ENCODE measurements at places on chromosomes 12 and 14.

DNA sequence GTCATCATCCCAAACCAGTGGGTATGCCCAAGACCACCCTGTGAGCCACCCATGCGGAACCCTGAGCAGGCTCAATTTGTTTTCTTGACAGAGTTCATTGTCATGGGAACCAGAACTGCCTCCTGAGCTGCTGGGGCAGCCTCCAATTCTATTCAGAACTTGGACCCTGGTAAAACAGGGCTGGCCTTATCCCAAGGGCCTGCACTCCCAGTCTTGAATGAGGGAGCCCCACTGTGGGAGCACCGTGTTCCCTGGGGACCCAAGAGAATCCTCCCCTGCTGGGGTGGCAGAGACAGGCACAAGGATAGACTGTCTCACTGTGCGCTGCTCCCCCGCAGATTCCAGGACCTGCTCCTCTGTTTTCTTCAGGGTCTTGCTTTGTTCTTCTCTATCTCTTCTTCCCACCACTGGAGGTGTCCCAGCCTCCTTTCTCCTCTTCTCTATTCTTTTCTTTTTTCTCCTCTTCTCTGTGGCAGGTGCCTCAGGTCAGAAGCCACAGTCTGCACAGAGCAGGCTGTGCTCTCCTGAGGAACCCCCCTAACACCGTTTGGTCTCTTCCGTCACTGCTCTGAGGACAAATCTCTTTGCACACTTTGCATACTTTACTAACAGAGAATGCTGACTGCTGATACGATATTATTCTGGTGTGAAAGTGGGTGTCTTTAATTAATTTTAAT lies 31.2 kb upstream of the CHPT1 start:
- peaks cover 7% of the 10 kb centered on the region for H3K4me1 ChIP-seq
- no peak overlapping the region for H3K4me3 ChIP-seq
- DNase-seq, result no peak
- H3K36me3 ChIP-seq, result no peaks in the 10 kb centered on the region

DNA sequence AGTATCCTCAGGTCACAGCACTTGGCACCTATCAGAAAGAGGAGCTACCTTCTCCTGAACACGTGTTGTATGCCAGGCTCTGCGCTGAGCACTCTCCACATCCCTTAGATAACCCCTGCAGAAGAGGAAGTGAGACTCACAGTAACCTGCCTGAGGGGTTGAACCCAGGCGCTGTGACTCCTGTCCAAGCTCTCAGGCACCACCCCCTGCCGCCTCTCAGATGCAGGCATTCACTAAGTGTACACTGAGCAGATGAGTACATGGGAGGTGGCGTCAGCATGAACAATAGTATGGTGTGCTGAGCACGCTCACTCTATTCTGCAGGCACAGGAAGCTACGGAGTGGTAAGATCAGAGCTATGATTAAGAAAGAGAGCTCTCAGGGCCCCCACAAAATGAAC lies 21.0 kb upstream of the RIC8B start:
- H3K4me3 ChIP-seq, result no peak overlapping the region
- no peaks in the 10 kb centered on the region for H3K4me1 ChIP-seq
- H3K27ac ChIP-seq, result no peak overlapping the region
- H3K36me3 ChIP-seq, result no peaks in the 10 kb centered on the region
- no peaks in the 10 kb centered on the region for H3K27me3 ChIP-seq

GRCh38 chr12:131092901-131093603 lies 139.3 kb downstream of the ADGRD1 start:
- no peak overlapping the region for H3K4me3 ChIP-seq
- no peaks in the 10 kb centered on the region for H3K27me3 ChIP-seq
- H3K36me3 ChIP-seq, result no peaks in the 10 kb centered on the region
- H3K27ac ChIP-seq, result no peak overlapping the region

DNA sequence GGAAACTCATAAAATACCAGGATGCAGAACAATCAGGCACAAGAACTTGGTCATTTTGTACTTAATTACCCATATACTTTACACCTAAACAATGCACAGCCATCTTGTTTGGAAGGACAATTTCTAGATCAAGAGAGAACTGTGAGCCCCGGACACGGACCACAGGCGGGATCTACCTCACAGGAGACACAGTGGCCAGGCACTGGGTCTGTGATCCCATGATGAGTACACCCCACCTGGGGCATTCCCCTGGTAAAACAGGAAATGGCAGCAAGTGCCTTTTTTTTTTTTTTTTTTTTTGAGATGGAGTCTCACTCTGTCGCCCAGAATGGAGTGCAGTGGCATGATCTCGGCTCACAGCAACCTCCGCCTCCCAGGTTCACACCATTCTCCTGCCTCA lies 15.2 kb downstream of the GOLGA3 start:
- H3K4me3 ChIP-seq, result no peak overlapping the region
- no peaks in the 10 kb centered on the region for H3K4me1 ChIP-seq
- H3K27ac ChIP-seq, result no peak overlapping the region

DNA sequence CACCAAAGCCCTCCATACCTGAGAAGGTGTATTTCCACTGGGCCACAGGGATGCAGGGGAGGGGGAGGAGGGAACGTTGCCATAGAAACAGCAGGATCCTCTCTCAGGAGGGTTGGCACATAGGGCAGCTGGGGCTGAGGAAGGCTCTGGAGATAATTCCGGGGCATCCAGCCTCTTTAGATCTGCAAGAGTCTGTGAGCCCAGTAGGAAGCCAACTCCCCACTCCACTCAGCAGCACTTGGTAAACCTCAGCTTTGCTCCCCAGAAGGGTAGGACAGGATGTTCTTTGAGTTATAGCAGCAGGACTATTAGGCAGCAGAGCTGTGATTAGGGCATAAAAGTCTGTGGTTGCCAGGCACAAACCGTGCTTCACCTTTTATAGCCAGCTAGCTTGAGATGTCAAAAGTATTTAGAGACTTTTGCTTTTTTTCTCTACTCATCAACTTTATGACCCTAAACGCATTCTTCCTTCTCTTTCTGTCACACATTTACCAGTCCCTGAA lies 7.8 kb upstream of the PLEKHG3 start:
- H3K4me1 ChIP-seq, result peaks cover 24% of the 10 kb centered on the region
- no peak for DNase-seq
- H3K4me3 ChIP-seq, result no peak overlapping the region
- no peaks in the 10 kb centered on the region for H3K27me3 ChIP-seq
- H3K27ac ChIP-seq, result no peak overlapping the region

All from Caco-2 (cell line).